EL (cell line): ENCODE measurements at places on chromosomes 16 and 17.

GRCh38 chr16:51039638-51040331 lies 111.3 kb downstream of the SALL1 start:
- DNase-seq, result no peak

DNA sequence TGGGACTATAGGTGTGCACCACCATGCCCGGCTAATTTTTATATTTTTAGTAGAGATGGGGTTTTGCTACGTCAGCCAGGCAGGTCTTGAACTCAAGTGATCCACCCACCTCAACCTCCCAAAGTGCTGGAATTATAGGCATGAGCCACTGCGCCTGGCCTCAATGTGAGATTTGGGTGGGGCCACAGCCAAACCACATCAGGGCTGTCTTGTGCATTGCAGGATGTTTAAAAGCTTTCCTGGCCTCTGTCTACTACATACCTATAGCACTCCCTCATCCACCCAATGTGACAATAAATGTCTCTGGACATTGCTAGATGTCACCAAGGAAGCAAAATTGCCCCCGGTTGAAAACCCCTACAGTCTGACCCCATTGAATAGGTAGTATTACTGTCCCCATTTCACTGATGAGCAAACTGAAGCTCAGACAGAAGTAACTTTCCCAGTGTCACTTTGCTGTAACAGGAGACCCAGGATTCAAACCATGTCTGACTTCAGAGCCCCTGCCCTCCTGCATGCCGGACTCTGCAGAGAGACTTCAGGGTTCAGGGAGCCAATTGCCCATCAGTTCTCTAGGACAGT lies 3.6 kb upstream of the MAP3K14 start:
- DNase-seq, result peak; percentile 81

DNA sequence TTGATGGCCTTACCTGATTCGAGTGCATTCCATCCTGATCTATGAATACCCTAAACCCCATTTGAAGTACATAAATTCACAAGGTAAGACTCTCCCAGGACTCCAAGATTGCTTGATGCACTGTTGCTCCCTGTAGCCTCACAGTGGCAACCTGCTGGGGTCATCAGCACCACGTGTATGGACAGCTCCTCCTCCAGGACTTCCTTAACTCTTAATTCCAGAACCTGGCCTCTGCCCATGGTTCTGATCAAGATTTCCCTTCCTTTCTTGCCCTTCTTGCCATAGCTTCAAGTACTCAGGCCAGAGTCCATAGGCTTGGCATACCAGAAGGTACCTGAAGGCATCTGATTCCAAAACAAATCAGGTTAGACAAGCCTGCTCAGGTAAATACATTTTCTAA lies 34.0 kb upstream of the NLK start:
- peak; percentile 51 for DNase-seq

- DNase-seq, result no peak
Measured at GRCh38 chr17:7553356-7553755, 4.5 kb downstream of the TNFSF12 start.

GRCh38 chr17:48068491-48068961 lies 20.4 kb downstream of the NFE2L1 start:
- DNase-seq, result peak; percentile 74

- no peak for DNase-seq
Measured at GRCh38 chr17:43905400-43905984, 1.8 kb downstream of the MPP2 start.

- peak; percentile 26 for DNase-seq
Measured at GRCh38 chr16:22284637-22285036, 12.6 kb upstream of the POLR3E start.

DNA sequence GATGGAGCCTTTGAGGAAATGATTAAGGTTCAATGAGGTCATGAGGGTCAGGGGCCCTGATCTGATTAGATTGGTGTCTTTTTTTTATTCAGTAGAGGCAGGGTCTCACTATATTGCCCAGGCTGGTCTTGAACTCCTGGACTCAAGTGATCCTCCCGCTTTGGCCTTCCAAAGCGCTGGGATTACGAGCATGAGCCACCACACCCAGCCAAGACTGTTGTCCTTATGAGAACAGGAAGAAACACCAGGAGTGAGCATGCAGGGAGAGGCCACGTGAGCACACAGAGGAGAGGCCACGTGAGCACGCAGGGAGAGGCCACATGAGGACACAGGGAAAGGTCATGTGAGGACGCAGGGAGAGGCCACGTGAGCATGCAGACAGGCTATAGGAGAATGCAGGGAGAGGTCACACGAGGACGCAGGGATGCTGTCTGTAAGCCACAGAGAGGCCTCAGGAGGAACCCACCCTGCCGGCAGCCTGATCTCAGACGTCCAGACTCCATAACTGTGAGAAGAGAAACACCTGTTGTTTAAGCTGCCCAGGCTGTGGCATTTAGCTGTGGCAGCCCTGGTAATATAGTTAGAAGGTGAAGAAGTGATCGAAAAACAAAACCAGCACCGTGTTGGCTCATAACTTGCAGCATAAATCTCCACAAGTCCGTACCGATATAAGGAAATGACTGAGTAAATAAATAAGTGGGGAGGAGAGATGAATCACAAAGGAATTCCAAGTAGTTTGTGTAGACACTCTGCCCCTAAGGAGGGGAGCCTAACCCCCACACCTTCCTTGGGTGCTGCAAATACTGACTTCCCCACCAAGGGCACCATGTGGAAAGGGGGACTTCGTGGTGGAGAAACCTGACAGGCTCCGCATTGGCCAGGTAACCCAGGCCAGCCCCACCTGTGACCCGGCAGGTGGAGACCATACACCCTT lies 14.6 kb upstream of the CSNK1D start:
- DNase-seq, result peak; percentile 86

GRCh38 chr16:59645194-59645593 lies 911.1 kb upstream of the GOT2 start:
- DNase-seq, result no peak

- DNase-seq, result no peak
Measured at GRCh38 chr16:23948949-23949411, 113.2 kb downstream of the PRKCB start.

GRCh38 chr17:17256316-17256715 lies 19.3 kb upstream of the FLCN start:
- DNase-seq, result no peak

- DNase-seq, result peak; percentile 36
Measured at GRCh38 chr16:22348291-22348690, 26.1 kb downstream of the CDR2 start.

GRCh38 chr17:56815711-56816110 lies 18.0 kb downstream of the C17orf67 start:
- peak; percentile 80 for DNase-seq

DNA sequence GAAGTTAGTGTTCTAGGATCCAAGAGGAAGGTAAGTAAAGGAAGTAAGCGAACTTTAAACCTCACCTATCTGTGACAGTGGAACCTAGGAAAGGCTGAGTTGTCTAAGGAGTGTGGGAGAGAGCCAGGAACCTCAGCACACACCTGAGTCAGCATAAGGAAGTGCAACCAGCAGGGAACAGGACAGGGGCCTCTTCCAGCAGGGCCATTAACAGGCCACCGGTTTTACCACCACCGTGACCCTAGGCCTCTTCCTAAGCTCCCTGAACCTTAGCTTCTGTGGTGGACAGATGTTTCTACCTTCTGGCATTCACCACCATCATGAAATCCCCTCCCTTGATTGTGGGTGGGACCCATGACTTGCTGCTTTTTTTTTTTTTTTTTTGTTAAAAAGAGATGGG lies 26.7 kb upstream of the GPATCH8 start:
- DNase-seq, result no peak

DNA sequence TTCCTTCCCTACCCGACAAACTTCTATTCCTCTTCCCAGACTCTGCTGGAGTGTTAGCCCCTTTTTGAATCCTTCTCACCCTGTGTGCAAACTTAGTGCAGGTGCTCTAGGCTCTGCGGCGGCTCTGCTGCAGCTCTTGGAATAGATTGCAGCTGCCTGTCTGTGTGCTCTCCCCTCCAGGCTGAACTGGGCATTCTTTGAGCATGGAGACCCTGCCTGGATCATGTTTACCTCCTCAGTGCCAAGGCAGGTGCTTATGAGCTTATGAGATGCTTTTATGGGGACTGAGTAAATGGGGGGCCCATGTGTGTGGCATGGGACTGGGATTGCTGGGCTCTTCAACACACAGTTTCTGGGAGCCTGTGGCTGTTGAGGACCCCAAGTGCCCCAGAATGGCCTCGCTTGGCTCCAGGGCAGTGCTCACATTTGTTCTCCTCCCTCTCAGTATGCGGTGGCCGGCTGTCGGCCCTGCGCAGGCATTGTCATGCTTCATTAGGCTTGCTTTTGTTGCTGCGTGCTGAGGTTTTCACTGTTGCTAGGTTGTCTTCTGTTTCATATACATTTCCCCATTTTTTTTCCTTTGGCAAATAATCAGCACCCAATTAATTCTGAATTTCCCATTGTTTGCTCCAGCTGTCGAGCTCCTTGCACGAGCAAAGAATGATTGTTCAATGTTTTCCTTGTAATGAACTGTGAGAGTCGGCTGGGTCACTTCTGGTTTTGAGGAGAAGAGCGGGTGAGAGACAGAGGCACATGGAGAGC lies 185.5 kb upstream of the NLRP1 start:
- no peak for DNase-seq

DNA sequence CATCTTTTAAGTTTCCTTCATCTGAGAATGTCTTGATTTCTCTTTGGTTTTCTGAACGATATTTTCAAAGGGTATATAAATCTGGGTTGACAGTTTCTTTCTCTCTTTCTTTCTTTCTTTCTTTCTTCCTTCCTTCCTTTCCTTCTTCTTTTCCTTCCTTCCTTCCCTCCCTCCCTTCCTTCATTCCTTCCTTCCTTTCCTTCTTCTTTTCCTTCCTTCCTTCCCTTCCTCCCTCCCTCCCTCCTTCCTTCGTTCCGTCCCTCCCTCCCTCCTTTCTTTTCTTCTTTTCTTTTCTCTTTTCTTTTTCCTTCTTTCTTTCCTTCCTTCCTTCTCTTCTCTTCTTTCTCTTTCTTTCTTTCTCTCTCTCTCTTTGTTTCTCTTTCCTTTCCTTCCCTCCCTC lies 7.6 kb upstream of the KRT39 start:
- no peak for DNase-seq

- DNase-seq, result peak; percentile 41
Measured at GRCh38 chr16:80824623-80825364, 20.4 kb upstream of the CDYL2 start.
